ENCODE measurements at places on chromosomes 1 and 21. TPM values are rescaled to one million over a fixed set of nuclear protein-coding genes. Genes with fewer than 3 reads are reported as not detected.

PCSK9 gene
- 41.9 TPM for polyA plus RNA-seq

DNA sequence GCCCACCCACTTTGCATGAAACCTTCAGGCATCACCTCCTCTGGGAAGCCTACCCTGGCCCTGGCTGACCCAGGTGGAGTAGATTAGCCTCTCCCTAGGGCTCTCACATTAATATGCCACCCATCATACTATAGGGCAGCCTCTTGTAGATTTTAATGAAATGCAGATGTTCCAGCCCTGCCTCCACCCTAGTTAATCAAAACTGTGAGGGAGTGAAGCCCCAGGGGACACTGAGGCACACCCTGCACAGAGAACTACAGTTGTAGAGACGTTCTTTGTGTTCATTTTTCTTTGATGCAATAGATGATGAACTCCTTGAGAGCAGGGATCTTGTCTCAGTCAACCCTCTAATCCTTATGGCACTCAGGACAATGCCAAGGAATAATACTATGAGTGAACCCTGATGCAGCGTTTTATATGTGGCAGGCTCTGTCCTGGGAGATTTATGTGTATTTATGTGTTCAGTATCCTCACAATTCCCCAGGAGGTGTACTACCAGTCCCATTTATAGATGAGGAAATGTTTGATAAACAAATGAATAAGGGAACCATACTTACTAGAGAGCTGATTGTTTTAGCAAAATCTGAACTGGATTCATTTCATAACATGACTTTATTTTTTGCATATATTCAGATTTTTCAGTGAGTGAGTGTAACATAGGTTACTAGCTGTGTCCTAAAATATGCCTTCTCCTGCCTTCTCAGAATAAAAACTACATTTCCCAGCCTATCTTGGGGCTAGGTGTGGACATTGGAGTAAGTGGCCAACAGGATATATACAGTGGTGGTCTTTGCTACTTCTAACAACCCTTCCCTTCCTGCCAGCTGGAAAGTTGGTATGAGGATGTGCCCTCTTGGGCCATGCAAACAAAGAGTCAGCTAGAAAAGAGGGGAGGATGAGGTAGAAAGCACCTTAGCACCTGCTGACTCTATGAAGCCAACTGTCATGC, 23.5 kb upstream of the PRELP start:
- H3K27ac ChIP-seq: peak overlapping the region; percentile 63
- no peaks in the 10 kb centered on the region for H3K27me3 ChIP-seq
- DNase-seq: no peak
- no peak overlapping the region for H3K4me3 ChIP-seq
- H3K4me1 ChIP-seq: peaks cover 35% of the 10 kb centered on the region
- H3K36me3 ChIP-seq: no peaks in the 10 kb centered on the region

GRCh38 chr1:42815941-42816584, 859 bp upstream of the ERMAP start:
- peak overlapping the region; percentile 97 for H3K27ac ChIP-seq
- H3K4me1 ChIP-seq: peaks cover 19% of the 10 kb centered on the region
- no peaks in the 10 kb centered on the region for H3K36me3 ChIP-seq
- peak overlapping the region; percentile 82 for H3K4me3 ChIP-seq
- DNase-seq: no peak
- no peaks in the 10 kb centered on the region for H3K27me3 ChIP-seq

DNA sequence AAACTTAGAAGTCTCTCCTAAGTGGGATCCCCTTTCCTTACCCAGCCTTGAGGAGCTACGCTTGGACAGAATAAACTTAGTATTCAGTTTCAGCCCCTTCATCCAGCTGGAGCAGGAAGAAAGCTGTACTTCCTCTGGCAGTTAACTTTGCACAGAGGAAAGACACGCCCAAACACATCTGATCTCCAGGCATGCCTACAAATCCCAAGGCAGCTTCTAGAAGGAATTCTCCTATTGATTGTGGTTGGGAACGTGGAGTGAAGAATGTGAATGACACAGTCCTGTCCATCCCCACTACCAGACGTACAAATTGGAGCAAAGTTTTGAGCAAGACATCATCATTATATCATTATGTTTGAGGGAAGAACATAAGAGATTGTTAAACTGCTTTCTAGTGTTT, 6.6 kb upstream of the AK4 start:
- no peaks in the 10 kb centered on the region for H3K4me1 ChIP-seq
- no peak overlapping the region for H3K27ac ChIP-seq
- DNase-seq: no peak
- no peaks in the 10 kb centered on the region for H3K27me3 ChIP-seq
- no peak overlapping the region for H3K4me3 ChIP-seq
- no peaks in the 10 kb centered on the region for H3K36me3 ChIP-seq

DNA sequence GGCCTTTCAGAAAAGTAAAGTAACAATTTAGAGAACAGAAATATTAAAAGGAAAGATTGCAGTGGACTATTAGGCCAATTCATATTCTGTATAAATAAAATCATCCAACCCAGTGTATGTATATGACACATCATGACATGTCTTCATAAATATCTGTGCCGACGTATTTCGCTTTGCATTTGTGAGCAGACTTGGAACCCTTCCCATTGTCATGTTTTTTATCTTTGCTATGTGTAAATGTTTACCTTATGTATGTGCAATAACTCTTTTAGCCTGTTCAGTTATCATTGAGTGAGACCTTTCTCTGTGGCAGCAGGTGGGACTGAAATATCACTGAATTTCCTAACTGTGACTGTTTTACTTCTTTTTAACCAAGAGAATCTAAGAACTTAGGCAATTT, 58.0 kb upstream of the FAM3B start:
- peaks cover 28% of the 10 kb centered on the region for H3K36me3 ChIP-seq
- no peak for DNase-seq
- no peak overlapping the region for H3K27ac ChIP-seq
- no peaks in the 10 kb centered on the region for H3K4me1 ChIP-seq
- no peaks in the 10 kb centered on the region for H3K27me3 ChIP-seq

ZNHIT6 gene
- polyA plus RNA-seq: 6.0 TPM

- H3K36me3 ChIP-seq: no peaks in the 10 kb centered on the region
- H3K27ac ChIP-seq: no peak overlapping the region
- H3K4me1 ChIP-seq: peaks cover 10% of the 10 kb centered on the region
- H3K27me3 ChIP-seq: no peaks in the 10 kb centered on the region
These were observed 87.9 kb downstream of the CDC14A start for GRCh38 chr1:100440075-100440809.

HCRTR1 gene
- polyA plus RNA-seq: not detected

- DNase-seq: no peak
- H3K27me3 ChIP-seq: no peaks in the 10 kb centered on the region
- no peaks in the 10 kb centered on the region for H3K4me1 ChIP-seq
- H3K4me3 ChIP-seq: no peak overlapping the region
These were observed 24.7 kb upstream of the ATP5PO start for GRCh38 chr21:33940164-33940880.

- DNase-seq: no peak
- H3K27me3 ChIP-seq: no peaks in the 10 kb centered on the region
- no peak overlapping the region for H3K4me3 ChIP-seq
These were observed 86.0 kb upstream of the ZBTB40 start for GRCh38 chr1:22365331-22366295.

- no peak overlapping the region for H3K4me3 ChIP-seq
- peaks cover 10% of the 10 kb centered on the region for H3K27me3 ChIP-seq
- no peak overlapping the region for H3K27ac ChIP-seq
- no peaks in the 10 kb centered on the region for H3K36me3 ChIP-seq
- DNase-seq: no peak
These were observed 5.5 kb downstream of the GLIS1 start for GRCh38 chr1:53733447-53733931.

AMPD1 gene
- not detected for polyA plus RNA-seq

DNA sequence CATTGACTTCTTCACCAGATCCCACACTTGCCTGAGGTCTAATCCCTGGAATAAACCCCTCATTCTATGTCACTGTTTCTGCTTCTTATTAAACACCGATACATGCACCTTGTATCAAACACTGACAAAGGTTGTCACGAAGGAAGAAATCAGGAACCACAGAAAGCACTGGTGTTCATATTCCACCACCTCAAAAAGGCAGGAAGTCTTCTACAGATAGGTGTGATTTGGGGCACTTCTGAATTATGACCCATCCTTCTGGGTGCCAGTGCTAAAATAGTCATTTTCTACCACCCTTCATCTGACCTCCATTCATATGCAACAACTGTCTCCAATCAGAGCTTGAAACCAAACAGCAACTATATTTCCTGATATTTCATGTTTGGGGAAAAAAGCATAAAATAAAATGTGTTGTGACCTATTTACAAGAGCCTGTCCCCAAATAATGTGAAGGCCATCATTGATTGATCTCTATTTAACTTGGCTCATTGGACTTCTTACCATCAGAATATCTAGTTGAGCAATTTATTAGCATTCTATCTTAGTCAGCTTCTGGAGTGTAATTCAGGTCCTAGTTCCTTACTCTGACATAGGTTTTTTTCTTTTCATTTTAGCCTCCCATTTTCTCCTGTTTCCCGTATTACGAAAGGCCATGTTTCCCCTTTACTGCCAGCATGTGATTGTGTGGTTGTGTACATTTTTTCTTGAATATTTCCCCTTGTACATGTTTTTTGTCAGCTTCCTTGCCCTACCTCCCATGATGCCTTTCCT, 43.1 kb downstream of the DUSP10 start:
- no peaks in the 10 kb centered on the region for H3K27me3 ChIP-seq
- H3K36me3 ChIP-seq: no peaks in the 10 kb centered on the region
- no peaks in the 10 kb centered on the region for H3K4me1 ChIP-seq
- H3K4me3 ChIP-seq: no peak overlapping the region
- no peak for DNase-seq
- no peak overlapping the region for H3K27ac ChIP-seq

MIXL1 gene
- polyA plus RNA-seq: 0.13 TPM

RUNX3 gene
- 18.0 TPM for polyA plus RNA-seq

DNA sequence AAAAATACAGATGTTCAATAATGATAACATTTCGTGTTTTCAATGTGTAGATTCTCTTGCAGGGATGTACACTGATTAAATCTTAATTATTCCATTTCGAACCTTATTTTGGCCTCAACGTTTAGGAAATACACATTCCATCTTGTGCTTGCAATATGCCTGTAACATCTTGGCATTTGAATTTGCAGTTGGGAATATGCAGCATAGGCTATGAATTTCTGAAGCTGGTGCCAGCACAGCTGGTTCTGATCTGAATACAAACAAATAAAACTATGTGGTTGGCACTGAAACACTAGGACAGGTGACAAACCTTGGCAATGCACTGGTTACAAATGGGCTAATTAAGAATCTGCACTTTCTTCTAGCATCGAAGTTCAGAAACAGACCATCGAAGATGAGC, 108.4 kb downstream of the ERG start:
- H3K4me3 ChIP-seq: no peak overlapping the region
- no peaks in the 10 kb centered on the region for H3K27me3 ChIP-seq
- no peaks in the 10 kb centered on the region for H3K36me3 ChIP-seq
- DNase-seq: no peak
- no peak overlapping the region for H3K27ac ChIP-seq

- H3K36me3 ChIP-seq: no peaks in the 10 kb centered on the region
- DNase-seq: no peak
- H3K27ac ChIP-seq: no peak overlapping the region
- H3K4me1 ChIP-seq: no peaks in the 10 kb centered on the region
- H3K4me3 ChIP-seq: no peak overlapping the region
These were observed 225.4 kb downstream of the SMYD3 start for GRCh38 chr1:246281639-246282038.

GRCh38 chr1:110433803-110434202, 17.1 kb upstream of the PROK1 start:
- no peaks in the 10 kb centered on the region for H3K4me1 ChIP-seq
- no peak for DNase-seq
- no peak overlapping the region for H3K4me3 ChIP-seq
- no peaks in the 10 kb centered on the region for H3K36me3 ChIP-seq
- no peak overlapping the region for H3K27ac ChIP-seq

DNA sequence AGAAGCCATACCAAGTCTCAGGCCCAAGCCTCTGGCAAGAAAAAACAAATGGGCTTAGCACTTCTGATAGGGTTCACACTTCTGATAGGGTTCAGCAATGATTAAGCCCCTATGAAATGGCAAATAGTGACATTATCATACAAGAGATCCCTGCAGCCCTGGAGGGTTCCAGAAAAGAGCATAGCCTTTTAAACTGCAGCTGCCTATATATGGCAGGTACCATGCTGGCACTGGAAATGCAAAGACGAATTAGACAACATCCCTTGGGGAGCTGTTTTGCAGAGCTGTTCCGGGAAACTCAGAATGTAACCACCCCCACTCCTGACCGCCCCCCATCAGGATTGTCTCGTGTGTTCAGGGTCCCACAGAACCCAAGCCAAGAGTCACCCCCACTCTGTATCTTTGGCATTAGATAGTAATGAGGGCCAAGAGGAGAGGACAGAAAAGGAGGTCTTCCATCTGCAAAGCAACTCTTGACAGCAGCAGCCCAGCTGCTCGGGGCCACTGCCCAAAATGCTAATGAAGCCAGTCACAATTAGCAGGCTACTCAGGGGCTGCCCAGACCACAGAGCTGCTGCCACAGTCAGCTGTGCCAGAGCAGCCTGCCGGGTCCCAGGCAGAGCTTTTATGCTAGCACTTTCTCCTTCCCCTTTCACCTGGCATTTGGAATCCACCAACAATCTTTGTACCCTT, 50.9 kb downstream of the ITPKB start:
- H3K4me3 ChIP-seq: no peak overlapping the region
- no peaks in the 10 kb centered on the region for H3K27me3 ChIP-seq

AGMAT gene
- polyA plus RNA-seq: 11.1 TPM

GRCh38 chr1:116345011-116345410, 28.0 kb upstream of the ATP1A1 start:
- no peak overlapping the region for H3K4me3 ChIP-seq
- no peaks in the 10 kb centered on the region for H3K27me3 ChIP-seq
- no peak overlapping the region for H3K27ac ChIP-seq

GRCh38 chr1:228194921-228195812, 12.7 kb upstream of the OBSCN start:
- no peaks in the 10 kb centered on the region for H3K4me1 ChIP-seq
- no peak overlapping the region for H3K4me3 ChIP-seq
- H3K27ac ChIP-seq: no peak overlapping the region
- H3K27me3 ChIP-seq: no peaks in the 10 kb centered on the region
- no peaks in the 10 kb centered on the region for H3K36me3 ChIP-seq
- no peak for DNase-seq

DNA sequence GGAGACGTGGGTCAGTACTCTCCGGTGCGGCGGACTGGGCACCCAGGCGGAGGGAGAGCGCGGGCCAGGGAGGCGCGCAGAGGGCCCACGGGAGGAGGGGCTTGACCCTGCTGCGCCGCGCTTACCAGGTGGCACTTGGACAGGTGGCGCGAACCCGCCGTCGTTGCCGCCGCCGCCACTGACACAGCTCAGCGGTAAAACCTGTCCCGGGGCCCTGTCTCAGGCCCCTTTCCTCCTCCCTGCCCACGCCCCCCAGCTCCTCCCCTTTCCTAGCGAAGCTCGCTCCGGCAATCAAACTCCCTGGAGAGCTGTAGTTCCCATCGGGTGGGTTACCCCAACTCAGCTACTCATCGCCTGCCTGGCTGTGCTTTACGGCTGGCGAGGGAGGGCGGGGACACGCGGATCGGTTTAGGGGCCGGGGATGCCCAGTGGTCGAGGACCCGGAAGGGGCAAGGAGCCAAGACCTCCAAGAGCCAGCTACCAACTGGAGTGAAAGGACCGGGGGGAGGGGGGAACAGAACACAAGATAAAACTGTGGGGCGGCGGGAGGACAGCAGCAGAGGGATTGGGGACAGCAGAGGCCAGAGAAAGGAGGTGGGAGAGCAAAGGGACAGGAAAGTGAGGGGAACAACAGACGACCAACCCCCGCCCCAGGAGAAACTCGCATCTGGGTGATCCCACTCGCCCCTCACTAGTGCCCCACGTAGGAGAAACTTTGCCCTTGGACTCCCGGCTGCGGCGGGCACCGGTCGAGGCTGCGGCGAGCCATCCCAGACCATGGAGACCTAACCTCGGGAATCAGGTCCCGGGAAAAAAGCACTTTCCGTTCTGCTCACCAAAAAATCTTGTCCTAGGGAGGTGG, 2.9 kb downstream of the GFI1 start:
- H3K27ac ChIP-seq: no peak overlapping the region
- DNase-seq: no peak
- H3K4me3 ChIP-seq: peak overlapping the region; percentile 37

HFM1 gene
- not detected for polyA plus RNA-seq

CCDC17 gene
- polyA plus RNA-seq: 1.2 TPM
